Choroid plexus epithelial cell (primary cell): ENCODE measurements at places on chromosomes 13 and 19.
A peak's percentile ranks its signal among the peaks of the same experiment; 100 is the strongest.

DNA sequence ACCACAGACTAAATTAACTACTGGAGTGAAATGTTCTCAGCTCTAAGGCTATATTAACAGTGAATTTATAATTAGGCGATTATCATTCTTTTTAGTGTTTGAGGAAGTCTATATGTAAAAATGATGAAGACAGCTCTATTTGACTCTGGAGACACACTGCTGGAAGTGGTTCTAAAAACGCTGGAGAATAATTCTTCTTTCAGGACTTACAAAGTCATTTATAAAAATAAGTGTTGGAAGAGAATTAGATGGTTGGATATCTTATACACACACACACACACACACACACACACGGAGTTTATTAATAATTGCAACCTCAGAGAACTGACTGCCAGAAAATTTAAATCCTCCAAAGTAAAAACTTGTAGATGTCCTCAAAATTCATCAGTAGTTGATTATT lies 1171.3 kb downstream of the EFNB2 start:
- no peak for DNase-seq

- no peak for DNase-seq
These were observed 2.5 kb downstream of the PALM start for GRCh38 chr19:711254-711653.

DNA sequence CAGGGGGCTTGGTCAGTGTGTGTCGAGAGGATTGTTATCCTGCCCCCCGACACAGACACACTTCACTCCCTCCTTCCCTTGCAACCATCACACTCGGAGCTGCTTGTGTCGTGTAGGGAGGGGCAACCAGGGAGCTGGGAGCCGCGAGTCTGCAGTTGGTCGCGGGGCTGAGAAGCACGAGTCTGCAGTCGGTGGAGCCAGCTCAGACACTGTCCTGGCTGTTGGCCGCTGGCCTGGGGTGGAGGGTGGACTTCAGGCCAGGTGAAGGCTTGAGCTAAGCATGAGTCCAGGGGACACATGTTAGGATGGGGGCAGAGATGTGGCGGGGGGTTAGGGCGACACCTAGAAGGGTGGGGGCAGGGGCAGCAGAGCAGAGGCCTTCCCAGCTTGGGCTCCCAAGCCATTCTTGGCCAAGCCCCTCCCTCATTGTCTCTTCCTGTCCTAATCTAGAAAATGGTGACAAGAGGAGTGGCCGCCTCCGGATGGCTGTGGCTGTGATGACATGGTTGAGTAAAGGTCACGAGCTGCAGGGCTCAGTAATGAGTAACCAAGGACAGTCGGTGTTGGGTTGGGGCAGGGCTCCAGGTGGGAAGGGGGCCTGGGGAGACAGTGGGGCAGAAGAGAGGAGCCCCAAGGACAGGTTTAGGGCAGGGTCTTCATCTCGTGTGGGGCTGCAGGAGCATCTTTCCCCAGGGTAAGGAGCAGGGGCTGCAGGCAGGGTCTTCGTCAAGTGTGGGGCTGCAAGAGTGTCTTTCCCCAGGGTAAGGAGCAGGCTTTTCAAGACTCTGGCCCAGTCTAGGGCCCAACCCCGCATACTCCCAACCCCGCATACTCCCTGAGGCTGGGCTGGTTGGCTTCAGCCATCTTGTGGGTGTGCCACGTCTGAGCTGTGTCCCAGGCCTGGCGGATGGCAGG lies 8.6 kb downstream of the PPP5C start:
- no peak for DNase-seq

DNA sequence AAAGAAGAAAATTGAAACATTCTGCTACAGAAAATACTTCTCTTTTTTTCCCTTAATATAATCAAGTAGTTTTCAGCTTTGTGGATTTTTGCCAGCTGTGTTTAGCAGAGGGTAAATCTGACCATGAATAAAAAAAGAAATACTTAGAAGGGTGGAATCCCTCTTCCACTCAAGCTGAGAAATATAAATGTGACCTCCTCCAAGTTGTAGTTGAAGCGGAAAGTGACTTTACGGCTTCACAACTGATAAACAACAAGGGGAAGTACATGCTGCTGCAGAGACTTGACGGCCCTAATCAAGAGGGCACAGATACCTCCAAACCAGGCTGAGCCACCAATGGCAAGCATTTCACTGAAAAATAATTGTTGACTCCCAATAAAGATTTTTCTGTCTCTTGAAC lies 785.0 kb downstream of the SLITRK5 start:
- DNase-seq = no peak

GRCh38 chr13:36298535-36299068 lies 988 bp upstream of the CCDC169 start:
- DNase-seq = no peak

DNA sequence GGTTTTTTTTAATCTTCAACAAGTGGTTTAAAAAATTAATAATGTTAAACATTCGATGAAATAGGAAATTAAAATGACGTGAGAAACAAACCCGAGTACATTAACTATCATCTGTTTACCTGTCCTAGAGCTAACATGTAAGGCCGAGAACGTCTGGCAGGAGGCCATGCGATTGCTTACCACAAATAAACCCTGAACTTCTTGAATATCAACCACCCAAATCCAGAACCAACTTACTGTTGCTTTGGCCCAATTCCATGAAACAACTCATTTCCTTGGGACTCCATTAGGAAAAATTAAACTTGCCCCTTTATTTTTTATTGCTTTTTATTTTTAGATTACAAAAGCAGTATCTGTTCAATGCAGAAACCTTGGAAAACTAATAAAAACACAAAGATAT lies 228.9 kb upstream of the IRS2 start:
- DNase-seq = peak; percentile 66

- peak; percentile 42 for DNase-seq
These were observed 2.2 kb downstream of the AKT2 start for GRCh38 chr19:40282920-40283319.

- no peak for DNase-seq
These were observed 6.0 kb downstream of the PEX11G start for GRCh38 chr19:7482584-7483439.

GRCh38 chr13:38537051-38537450 lies 149.8 kb upstream of the FREM2 start:
- DNase-seq = no peak

DNA sequence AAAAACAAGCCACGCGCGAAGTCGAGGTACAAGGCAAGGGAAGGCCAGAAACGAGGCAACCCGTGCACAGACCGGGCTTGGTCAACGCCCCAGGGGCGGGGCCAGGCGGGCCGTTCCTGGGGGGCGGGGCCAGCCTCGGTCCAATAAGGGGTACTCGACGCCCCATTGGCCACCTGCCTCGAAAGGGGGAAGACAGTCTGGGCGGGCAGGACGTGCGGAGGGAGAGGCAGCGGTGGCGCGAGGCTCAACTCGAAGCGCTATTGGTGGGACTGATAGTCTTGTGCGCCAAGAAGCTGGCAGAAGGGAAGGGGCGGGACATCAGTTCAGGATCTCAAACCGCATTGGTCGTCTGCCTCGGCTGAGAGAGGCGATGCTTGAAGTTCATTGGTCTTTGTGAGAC lies at the start of gene LYPD4:
Gene LYPD4 (minus strand): TSS at position 83 of the 400 bp plus-strand sequence. CDS start 5,398 bp downstream, outside the sequence.
- no peak for DNase-seq

- no peak for DNase-seq
These were observed 276.8 kb downstream of the DLEU7 start for GRCh38 chr13:50566646-50567045.

GRCh38 chr13:49351871-49352270 lies 92.0 kb downstream of the CAB39L start:
- peak; percentile 19 for DNase-seq

DNA sequence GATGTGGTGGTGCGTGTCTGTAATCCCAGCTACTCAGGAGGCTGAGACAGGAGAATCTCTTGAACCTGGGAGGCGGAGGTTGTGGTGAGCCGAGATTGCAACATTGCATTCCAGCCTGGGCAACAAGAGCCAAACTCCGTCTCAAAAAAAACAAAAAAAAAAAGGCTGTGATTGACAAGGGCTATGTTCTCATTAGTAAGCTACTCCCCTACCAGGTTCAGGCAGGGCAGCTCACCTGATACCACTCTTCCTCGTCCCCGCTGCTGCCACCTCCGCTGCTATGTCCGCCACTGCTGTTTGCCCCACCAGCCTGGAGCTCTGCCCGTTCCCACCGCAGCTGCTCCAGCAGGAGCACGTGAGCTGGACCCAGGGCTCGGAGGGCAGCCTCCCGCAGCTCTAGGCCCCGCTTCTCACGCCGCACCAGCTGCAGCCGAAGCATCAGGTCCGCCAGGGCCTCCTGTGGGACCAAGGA lies 9.4 kb downstream of the USHBP1 start:
- peak; percentile 68 for DNase-seq

- no peak for DNase-seq
These were observed 195.6 kb upstream of the DACH1 start for GRCh38 chr13:72062566-72062965.

DNA sequence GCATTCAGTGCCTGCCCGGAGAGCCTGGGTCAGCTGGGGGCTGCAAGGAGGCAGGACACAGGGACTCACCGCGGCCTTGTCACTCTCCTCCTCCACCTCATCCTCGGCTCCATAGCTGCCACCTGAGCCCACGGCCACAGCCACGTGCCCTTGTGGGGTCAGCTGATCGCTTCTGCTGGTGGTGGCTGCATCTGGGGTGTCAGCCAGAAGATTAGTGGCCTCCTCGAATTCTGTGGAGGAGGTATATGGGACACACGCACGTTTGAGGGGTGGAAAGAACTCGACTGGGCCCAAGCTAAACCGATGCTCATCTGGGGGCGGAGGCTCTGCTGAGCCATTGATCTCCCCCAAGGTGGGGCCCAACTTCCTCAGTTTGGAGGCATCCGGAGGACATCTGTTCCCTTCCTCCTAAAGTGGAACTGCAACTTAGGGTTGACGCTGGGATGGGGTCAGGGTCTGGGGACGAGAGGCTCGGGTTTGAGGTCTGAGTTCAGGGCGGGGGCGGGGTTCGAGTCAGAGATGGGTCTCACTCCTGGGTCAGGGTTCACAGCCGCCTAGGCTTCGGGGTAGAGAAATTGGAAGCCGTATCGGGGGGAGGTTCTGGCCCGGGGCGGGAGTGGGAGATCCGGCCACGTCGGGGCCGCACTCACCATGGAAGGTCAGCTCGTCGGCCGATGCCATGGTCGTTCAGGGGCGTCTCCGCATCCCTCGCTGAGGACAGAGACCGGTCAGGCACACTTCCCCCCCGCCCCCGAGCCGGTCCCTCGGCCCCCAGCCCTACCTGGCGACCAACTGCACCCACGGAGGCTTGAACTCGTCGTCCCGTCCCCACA lies 493 bp downstream of the YIPF2 start:
- no peak for DNase-seq

DNA sequence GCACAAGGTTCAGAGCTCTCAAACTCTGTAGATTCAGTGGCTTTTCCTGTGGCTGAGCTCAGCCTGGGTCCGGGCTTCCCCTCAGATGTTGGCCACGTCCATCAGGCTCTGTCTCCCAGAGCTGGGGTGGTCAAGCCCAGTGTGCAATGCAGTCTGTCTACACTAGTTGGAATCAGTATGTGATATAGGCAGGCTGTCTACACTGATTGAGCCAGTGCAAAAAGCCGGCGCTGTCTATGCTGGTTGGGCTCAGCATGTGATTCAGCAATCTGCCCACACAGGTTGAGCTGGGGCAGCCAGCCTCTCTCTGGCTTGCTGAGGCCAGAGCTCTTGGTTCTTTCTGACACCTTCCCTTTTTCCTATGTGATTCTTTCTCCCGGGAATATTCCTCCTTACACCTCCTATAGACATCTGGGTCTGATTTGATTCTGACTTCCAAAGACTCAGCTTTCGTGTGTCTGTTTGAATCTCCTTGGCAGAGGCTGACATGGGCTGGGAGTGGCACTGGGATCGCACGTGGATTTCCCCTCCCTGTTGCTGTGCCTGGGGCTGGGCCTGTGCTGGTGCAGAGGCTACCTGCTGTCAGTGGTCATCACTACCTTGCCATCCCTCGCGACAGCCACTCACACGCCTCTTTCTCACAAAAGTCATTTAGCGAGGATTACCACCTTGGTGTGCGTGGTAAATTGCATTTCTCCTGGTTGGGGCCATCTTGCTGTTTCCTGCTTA lies 9.3 kb downstream of the CHST8 start:
- DNase-seq = no peak

GRCh38 chr19:5690955-5691821 lies 1.1 kb downstream of the RPL36 start:
- DNase-seq = peak; percentile 51

DNA sequence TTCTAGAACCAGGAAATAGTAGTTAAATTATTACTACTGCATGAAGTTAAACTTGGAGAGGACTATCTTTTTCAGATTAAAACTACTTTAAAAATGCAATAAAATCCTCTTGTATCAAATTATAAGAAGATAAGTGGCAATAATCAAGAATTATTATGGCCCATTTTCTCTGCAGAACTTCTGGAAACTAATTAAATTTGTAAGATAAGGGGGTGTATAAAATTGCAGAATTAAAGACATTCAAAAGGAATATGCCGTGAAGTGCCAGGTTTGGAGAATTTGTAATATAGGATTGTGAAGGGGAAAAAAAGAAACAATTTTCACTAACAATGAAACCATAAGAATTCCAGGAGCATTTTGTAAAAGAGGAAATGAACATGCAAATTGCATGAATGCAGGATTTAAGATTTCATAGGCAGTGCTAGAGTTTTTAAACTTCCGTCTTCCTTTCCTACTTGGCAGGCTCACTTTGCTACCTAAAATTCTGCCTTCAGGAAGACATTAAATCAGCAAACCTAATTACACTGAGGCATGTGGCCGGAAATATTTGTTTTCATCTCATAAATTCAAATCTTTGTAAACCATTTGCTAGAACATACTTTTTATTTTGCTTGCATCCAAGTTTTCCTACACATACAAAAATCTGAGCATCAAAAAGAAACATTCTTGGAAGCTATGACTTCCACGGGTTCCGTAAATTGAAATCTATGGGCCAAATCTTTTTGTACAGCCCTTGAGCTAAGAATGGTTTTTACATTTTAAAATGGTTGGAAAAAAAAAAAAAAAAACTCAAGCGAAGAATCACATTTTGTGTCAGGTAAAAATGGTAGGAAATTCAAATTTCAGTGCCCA lies 166.9 kb downstream of the DCLK1 start:
- DNase-seq = no peak

- peak; percentile 94 for DNase-seq
These were observed 30.5 kb downstream of the RANBP3 start for GRCh38 chr19:5947435-5947834.

- no peak for DNase-seq
These were observed 67.9 kb downstream of the CCDC70 start for GRCh38 chr13:51929699-51930098.

- DNase-seq = no peak
These were observed 2.1 kb upstream of the PTPRS start for GRCh38 chr19:5342573-5343201.
